ENCODE measurements at places on chromosomes 7 and 10.

- no peak for DNase-seq
These were observed 28.5 kb downstream of the BTBD16 start for GRCh38 chr10:122299423-122300075.

- no peak for DNase-seq
These were observed 3.0 kb downstream of the NOD1 start for GRCh38 chr7:30475580-30475979.

- no peak for DNase-seq
These were observed 13.4 kb upstream of the CXCL12 start for GRCh38 chr10:44398271-44398670.

- no peak for DNase-seq
These were observed 5.4 kb downstream of the AKR1B1 start for GRCh38 chr7:134453518-134453917.

DNA sequence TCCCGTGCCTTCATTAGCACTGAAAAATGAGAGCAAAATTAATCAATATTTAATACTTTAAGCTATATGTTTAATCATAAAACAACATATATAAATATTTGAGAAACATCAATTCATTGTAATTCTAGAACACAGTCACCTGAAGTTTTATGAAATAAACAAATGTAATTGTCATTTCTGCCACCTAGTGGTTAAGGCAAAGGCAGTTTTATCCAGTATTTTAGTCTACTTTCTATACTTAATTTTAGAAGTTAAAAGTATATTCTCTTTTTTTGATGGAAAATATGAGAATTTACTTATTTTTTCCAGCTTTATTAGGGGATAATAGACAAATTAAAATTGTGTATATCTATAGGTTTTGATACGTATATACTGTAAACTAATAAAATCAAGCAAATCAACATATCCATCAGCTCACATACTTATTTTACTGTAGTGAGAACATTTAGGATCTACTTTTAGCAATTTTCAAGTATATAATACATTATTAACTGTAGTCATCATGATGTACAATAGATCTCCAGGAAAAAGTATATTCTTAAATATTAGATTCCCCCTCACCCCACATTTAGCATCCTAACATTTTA lies 16.9 kb downstream of the PCGF6 start:
- DNase-seq = no peak

- DNase-seq = no peak
These were observed 6.3 kb upstream of the CD36 start for GRCh38 chr7:80632139-80632538.

DNA sequence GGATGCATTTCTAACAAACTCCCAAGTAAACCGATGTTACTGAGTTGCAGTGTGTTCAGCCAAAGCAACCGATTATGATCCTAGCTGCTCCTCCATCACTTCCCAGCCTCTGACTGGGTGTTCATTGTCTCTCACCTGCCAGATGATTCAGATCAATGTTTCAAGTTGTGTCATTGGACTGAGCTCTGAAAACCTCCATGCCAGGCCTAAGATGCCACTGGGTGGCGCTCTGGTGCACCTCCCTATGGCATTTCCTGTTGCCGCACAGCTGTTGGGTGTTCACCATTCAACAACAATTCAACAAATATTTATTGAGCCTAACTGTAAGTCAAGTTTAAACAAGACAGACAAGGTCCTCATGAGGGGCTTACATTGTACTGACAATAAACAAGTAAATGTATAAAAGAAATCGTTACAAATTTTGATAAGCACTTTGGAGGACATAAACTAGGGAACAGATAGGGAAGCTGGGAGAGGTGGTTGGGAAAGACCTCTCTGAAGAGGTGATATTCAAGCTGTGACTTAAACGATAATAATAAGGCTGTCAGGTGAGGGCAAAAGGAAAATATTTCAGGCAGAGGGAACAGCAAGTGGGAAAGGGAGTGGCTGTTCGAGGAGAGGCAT lies 22.8 kb downstream of the RGR start:
- peak; percentile 9 for DNase-seq

DNA sequence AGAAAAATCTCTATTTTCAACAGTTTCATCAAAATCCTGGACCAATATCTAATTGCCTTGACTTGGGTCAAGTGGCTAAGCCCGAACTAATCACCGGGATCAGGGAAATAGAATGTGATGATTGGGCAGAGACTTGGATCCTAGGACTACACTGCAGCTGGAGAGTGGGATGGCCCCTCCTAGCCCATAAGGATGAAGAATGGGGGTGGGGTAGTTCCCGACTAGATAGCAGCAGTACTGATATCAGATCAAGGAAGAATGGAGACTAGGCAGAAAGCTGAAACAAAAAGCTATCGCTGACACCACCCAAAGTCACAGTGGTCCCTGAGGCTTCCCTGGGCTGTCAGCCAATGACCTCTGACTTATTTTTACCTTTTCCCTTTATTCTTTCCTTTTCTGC lies 160.4 kb upstream of the PHYHIPL start:
- no peak for DNase-seq

- DNase-seq = no peak
These were observed 179.5 kb upstream of the ITGB1 start for GRCh38 chr10:33137356-33138005.

DNA sequence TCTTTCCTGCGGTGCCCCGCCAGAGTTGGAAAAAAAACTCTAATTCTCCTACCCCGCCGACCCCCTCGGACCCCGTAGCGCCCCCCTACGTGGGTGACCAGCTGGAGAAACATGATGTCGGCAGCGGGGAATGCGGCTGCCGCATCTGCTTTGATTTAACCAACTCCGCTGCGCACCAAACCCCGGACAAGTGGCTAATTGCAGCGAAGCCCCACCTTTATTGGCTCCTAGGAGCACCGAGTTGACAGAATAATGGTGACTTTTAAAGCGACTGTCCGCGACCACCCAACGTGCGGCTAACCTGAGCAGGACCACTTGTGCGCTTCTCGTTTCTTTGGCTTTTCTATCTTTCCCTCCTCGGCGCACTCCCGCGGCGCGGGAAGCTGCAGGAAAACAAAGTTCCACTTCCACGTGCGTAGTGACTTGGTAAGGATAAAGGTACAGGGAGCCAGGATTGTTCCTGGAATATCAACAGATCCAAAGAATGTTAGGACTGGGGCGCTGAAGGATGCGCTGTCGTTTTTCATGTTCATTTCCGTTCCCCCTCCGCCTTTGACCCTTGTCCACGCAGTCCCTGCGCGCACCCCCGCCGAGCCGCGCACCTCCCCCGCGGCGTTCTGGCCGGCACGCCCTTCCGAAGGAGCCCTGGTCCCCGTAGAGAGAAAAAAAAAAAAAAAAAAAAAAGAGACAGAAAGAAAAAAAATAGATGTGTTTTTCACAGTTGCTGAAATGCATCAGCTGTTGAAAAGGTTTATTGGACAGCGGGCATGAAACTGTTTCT lies 1.4 kb downstream of the WNT16 start:
- DNase-seq = no peak

DNA sequence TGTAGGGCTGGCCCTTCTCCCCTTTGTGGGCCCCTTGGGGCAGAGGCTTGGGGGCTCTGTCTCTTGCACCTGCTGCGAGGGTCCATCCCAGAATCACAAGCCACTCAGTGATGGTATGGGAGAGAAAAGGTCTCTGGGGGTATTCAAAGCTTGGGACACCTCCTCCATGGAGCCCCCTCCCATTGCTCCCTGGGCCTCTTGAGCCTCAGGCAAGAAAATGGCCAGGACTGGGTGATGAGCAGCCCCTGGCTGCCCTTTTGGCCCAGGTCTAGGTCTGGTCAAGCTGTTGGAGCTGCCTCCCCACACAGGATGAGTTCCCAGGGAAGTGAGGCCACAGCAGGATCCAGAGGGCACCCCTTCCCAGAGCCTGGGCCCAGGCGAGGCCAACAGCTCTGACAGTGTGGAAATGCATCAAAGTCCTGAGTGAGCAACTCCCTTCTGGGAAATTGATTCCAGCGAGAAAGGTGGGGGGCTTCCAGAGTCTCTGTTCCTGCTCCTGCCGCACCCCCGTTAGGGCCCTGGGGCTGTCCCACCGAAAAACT lies 3.4 kb upstream of the MYL7 start:
- DNase-seq = no peak

- DNase-seq = no peak
These were observed 29.7 kb downstream of the ITGA8 start for GRCh38 chr10:15690031-15690430.

DNA sequence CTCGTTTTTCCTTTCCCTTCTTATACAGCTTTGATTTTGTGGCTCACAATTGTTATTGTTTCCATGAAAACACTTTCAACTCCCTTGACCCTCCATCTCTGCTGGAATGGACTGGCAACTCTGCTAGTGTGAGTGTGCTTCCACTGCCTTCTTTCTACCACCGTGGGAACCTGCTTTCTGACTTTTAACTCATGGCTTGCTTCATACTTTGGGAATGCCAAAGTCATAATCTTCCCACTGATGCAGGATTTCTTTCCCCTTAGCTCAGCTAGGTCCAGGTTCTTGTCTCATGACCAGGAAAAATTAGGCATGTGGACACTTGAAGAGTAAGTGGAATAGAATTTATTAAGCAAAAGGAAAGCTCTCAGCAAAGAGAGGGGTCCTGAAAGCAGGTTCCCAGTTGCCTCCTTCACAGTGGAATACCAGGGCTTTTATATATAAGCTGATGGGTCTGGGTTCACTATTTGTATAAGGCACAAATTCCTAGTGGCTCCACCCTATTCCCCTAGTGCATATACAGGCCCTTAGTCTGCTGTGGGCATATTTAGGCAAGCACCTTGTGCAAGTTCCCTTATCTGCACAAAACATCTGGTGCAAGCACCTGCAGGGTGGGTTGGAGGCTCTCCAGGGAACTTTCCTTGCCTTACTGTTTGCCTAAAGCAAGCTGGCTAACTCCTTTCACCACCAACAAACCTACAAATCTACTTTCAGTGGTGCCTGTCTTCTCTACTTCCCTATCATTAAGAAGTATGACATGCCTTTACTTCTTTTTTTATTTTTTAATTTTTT lies 119.5 kb downstream of the CFAP58 start:
- no peak for DNase-seq

GRCh38 chr10:113241599-113242360 lies 291.7 kb downstream of the TCF7L2 start:
- no peak for DNase-seq

DNA sequence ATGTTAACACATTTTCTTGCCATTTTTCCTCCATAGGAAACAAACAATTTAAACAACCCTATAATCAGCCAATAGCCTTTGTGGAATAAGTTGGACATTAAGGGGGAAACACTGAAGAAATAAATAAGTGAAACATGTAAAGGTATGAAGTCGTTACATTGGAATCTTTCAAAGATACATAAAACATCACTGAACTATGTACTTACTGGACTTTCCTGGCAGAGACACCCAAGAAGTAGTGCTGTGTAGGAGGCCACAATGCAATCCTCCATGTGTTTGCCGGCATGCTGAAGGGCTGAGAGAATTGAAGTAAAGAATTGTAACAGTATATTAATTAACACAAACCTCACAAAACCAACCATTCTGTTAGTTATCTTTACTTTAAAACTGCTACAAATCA lies 76.5 kb upstream of the GRID1 start:
- DNase-seq = no peak

- no peak for DNase-seq
These were observed at the start of gene NUPR2 for GRCh38 chr7:56115852-56116538. Gene NUPR2, minus strand, starts transcription at chr7:56116417. Its CDS starts 103 bp downstream, at chr7:56116314.

DNA sequence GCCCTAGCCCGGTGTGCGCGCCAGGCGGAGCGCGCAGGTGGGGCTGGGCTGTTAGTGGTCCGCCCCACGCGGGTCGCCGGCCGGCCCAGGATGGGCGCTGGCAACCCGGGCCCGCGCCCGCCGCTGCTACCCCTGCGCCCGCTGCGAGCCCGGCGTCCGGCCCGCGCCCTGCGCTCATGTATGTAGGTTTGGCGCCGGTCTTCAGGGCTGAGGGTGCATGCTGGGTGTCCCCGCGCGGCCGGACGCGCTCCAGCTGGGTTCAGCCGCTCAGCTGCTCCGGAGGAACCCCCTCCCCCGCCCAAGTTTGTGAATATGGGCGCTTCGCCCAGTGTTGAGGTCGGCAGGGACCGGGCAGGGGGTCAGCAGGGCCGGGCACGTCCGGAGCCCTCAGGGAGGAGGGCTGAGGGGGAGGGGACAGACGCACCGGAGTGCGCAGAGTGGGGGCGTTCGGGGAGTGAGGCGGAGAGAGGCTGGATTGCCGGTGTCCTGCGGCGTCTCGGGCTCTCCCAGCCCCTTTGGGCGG lies 559 bp downstream of the VWC2 start:
- no peak for DNase-seq

DNA sequence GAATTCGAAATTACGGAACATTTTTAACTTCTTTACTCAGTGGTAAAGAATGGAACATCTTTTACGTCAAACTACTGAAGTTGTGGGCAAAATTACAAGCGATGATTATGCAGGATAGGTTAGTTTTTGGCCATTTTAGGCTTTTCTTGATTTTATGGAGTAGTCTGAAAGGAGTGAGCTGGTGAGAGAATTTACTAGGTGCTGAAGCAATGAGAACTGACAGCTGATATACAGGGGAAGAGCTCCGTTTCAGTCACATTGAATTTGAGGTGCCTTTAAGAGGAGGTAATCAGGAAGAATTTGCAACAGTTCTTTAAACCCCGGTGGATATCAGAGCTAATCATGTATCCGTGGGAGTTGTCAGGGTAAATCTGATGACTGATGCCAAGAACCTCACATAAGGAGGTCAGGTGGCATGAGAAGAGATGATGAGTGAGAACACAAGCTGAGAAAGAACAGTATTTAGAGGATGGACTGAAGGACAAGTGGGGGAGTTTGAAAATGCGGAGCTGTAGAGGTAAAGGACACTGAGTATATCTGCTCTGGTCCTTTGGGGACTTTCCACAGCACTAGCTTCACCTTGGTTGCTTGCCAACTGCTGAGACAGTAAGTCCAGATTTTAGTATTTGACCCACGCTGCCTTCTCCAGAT lies 104.3 kb downstream of the AHR start:
- no peak for DNase-seq

DNA sequence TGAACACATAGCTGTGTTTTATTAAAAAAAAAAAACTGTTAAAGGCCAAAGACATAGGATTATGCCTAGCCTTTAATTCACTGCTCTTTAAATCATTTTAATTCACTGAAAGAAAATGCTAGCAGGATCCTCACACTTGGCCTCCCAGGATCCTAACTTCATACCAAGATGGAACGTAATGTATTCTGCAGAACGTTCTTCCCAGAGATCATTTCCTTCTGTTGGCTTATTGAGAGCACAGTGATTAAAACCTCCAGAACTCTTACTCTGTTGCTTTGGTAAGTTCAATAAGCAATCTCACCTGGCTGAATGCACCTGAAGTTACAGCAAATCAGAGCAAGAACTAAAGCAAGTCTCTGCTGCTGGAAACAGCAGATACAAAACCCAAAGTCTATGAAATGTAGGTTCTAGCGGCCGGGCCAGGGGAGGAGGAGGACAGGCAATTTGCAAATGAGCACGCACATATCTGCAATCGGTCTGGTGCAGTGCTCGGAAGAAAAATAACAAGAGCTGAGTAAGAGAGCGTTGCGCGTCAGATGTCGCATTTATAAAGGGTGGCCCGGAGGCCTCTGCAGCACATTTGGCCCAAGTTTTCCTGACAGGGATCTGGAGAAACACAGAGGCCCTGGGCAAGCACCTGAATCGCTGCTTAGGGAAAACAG lies 193.9 kb downstream of the FAM107B start:
- DNase-seq = no peak

- no peak for DNase-seq
These were observed 227.0 kb downstream of the SORCS3 start for GRCh38 chr10:104867966-104868598.

GRCh38 chr10:78470267-78471103 lies 436.8 kb downstream of the RPS24 start:
- DNase-seq = no peak
